ENCODE measurements at places on chromosomes 13 and 19.

DNA sequence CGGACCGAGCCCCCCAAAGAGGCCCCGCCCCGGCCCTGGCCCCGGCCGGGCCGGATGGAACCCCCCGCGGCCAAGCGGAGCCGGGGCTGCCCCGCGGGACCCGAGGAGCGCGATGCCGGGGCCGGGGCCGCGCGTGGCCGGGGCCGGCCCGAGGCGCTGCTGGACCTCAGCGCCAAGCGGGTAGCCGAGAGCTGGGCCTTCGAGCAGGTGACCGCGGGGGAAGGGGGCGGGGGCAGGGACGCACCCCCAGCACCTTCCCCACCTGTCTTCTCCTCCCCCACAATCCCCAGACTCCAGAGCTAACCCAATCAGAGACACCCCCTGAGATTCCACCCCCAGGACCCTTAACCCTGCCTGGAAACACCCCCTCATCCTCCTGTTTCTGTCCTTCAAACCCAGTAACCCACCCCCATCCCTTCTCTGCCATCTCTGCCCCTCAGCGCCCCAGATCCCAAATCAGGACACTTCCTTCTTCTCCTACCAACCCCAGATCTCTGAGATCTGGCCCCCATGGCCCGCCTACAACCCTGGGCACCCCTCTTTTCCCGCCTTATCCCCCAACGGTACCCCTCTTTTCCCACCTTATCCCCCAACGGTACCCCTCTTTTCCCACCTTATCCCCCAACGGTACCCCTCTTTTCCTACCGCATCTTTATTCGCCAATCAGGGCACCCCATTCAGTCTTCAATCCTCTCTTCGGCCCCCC, 505 bp downstream of the ZSWIM4 start:
- DNase-seq = no peak

DNA sequence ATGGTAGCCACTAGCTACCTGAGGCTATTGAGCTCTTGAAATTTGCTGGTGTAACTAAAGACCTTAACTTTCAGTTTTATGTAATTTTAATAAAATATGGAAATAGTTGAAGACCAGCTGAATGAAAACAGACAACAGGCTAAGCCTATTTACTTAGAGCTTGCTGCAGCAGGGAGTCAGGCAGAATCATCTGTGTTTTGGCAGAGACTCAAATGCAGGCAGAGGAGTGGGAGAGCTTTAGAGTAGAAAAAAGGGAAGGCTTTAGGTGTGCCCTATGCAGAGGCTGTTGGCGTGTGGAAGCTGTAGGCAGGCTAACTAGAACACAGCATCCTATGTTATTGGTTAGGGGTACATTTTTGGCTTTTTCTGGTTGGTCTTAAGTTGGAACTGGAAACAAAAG, 304.9 kb upstream of the NBEA start:
- DNase-seq = no peak

GRCh38 chr19:28605501-28606268, 607.3 kb downstream of the UQCRFS1 start:
- no peak for DNase-seq

- DNase-seq = no peak
These were observed 95.6 kb upstream of the HTR2A start for GRCh38 chr13:46992383-46992952.

DNA sequence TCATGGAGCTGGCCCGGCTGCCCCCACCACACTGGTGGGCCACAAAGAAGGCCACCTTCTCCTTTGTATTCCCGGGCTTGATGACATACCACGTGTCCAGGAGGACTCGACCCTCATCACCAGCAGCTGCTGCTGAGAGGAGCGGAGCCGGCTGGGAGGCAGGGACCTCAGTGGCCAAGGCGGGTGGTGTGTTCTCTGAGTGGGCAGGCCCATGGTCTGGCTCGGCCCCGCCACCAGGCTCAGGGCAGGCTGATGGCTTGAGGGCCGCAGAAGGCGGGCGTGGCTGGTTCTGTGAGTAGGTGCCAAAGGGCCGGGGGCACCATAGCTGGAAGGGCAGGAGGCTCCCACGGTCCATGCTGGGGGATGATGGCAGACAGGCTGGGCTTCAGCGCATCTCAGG, 17.6 kb downstream of the FBXO46 start:
- DNase-seq = no peak

GRCh38 chr13:106471957-106472543, 63.4 kb downstream of the EFNB2 start:
- no peak for DNase-seq

- peak; percentile 10 for DNase-seq
These were observed 13.4 kb upstream of the SIGLEC12 start for GRCh38 chr19:51514866-51515481.

DNA sequence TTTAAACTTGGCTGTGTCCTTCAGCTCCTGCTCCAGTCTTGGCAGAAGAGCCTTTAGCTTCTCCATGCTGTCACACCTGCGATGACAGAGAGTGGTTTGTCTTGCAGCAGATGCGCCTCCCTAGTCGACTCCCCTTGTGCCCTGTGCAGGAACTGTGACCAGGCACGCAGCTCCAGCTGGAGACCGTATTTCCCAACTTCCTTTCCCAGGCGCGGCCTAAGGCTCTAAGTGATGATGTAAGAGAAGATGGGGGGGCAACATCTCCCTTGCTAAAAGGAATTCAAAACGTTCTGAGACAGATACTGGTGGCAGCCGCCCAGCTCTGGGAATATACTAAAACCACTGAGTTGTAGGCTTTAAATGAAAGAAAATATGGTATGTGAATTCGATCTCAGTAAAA, 16.3 kb downstream of the DCUN1D2 start:
- peak; percentile 15 for DNase-seq

Data from AG09319 (cell line).